Aorta (tissue), 5 donors: ENCODE measurements at places on chromosomes 2 and 18. TPM values are rescaled to one million over a fixed set of nuclear protein-coding genes. Genes with fewer than 3 reads are reported as not detected.

INHA gene
- 0.51 TPM for total RNA-seq

GRCh38 chr2:55196526-55196925, 35.6 kb downstream of the CLHC1 start:
- H3K36me3 ChIP-seq: no peaks in the 10 kb centered on the region
- H3K4me3 ChIP-seq: no peak overlapping the region
- H3K4me1 ChIP-seq: no peaks in the 10 kb centered on the region

GRCh38 chr2:152573168-152573567, 144.1 kb downstream of the PRPF40A start:
- H3K27me3 ChIP-seq: no peaks in the 10 kb centered on the region
- H3K4me1 ChIP-seq: peaks cover 5% of the 10 kb centered on the region
- no peak overlapping the region for H3K27ac ChIP-seq
- no peak overlapping the region for H3K4me3 ChIP-seq

GRCh38 chr2:239729151-239729550, 296.0 kb downstream of the NDUFA10 start:
- H3K27me3 ChIP-seq: no peaks in the 10 kb centered on the region
- no peak overlapping the region for H3K27ac ChIP-seq
- no peak overlapping the region for H3K4me3 ChIP-seq
- no peaks in the 10 kb centered on the region for H3K36me3 ChIP-seq

DNA sequence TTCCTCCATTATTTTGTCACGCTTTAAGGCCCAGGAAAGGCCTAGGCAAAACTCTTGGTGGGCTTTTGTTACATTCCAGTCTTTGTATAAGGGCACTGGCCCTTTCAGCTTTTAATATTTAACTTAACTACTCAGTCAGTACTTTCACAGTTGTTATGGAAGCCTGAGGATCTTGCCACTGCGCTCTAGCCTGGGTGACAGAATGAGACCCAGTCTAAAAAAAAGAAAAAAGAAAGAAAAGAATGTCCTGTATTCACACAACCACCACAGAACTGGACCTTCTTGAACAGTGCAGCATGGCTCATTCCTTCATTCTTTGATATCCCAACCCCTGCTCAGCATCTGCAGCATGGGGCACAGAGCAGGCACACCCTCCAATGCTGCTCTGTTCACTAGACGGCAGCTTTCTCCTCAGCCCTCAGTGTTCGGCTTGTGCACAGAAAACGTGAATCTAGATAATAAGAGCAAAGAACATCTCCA, 93.4 kb upstream of the MSH2 start:
- no peak overlapping the region for H3K27ac ChIP-seq
- H3K4me3 ChIP-seq: no peak overlapping the region
- H3K27me3 ChIP-seq: no peaks in the 10 kb centered on the region
- no peak for DNase-seq
- H3K4me1 ChIP-seq: no peaks in the 10 kb centered on the region
